Glutamatergic neuron (in vitro differentiated cells): ENCODE measurements at places on chromosomes 6 and 20. TPM values are rescaled to one million over a fixed set of nuclear protein-coding genes. Genes with fewer than 3 reads are reported as not detected.

GRCh38 chr20:10521068-10521831 is 86.1 kb downstream of the SLX4IP start:
- peak overlapping the region; percentile 10 for H3K4me3 ChIP-seq
- no peak for DNase-seq
- no peaks in the 10 kb centered on the region for H3K36me3 ChIP-seq
- H3K27ac ChIP-seq = peak overlapping the region; percentile 71

DNA sequence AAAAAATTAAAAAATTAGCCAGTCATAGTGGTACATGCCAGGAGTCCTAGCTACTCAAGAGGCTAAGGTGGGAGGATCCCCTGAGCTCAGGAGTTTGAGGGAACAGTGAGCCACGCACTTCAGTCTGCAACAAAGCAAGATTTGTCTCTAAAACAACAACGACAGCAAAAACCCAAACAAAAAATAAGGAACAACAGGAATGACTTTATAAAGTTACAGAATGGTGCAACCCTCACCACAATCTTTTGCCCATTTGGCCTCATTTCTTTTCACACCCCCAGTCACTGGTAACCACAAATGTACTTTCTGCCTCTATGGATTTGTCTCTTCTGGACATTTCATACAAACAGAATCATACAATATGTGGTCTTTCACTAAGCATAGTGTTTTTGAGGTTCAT is 16.7 kb upstream of the ZFAND3 start:
- no peak overlapping the region for H3K27ac ChIP-seq
- H3K36me3 ChIP-seq = no peaks in the 10 kb centered on the region
- no peak overlapping the region for H3K4me3 ChIP-seq
- peaks cover 4% of the 10 kb centered on the region for H3K4me1 ChIP-seq
- no peak for DNase-seq

GRCh38 chr6:153210083-153210482 is 79.0 kb upstream of the RGS17 start:
- no peak for DNase-seq
- H3K4me3 ChIP-seq = no peak overlapping the region
- H3K27ac ChIP-seq = no peak overlapping the region
- H3K36me3 ChIP-seq = no peaks in the 10 kb centered on the region
- H3K4me1 ChIP-seq = peaks cover 24% of the 10 kb centered on the region

- H3K27me3 ChIP-seq = no peaks in the 10 kb centered on the region
- H3K4me3 ChIP-seq = no peak overlapping the region
- H3K36me3 ChIP-seq = no peaks in the 10 kb centered on the region
- H3K27ac ChIP-seq = no peak overlapping the region
These were observed 7.3 kb upstream of the COL9A1 start for GRCh38 chr6:70310063-70310694.

GRCh38 chr6:117022774-117023173 is 145.7 kb downstream of the RFX6 start:
- no peak for DNase-seq
- no peaks in the 10 kb centered on the region for H3K27me3 ChIP-seq
- no peak overlapping the region for H3K4me3 ChIP-seq

- DNase-seq = no peak
- no peaks in the 10 kb centered on the region for H3K36me3 ChIP-seq
- H3K27me3 ChIP-seq = peaks cover 12% of the 10 kb centered on the region
- H3K27ac ChIP-seq = no peak overlapping the region
- no peak overlapping the region for H3K4me3 ChIP-seq
These were observed 2.4 kb downstream of the DSP start for GRCh38 chr6:7543789-7544424.

GRCh38 chr6:44915111-44915510 is 413.0 kb upstream of the RUNX2 start:
- H3K27me3 ChIP-seq = no peaks in the 10 kb centered on the region
- H3K36me3 ChIP-seq = no peaks in the 10 kb centered on the region
- DNase-seq = no peak
- no peaks in the 10 kb centered on the region for H3K4me1 ChIP-seq
- H3K27ac ChIP-seq = no peak overlapping the region

DNA sequence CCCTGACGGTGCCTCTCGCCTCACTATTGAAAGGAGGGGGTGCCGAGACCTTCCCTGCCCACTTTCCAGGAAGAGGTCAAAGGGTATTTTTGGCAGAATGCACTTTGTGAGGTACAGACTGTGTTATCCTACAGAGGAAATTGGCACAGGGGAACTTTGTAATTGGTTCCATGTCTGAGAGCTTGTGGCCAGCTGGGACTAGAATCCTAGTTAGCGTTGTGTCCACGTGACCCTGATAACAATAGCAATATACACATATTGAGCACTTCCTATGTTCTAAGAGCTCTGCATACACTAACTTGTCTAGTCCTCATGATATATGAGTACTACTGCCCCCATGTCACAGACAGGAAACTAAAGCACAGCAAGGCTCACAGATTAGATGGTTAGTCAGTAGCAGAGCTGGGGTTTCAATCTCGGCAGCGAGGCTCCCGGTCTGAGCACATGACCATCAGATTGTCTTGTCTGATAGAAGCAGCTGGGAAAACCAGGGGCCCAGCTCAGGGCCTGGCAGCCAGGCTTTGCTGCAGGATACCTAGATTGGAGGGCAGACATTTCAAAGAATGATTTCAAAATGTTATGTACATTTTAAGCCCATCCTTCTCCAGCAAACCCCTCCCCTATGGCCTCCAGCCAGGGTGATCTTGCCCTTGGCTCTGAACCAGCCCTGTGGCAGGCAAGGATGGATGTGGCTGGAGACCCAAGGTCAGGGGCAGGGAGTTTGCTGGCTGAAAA is 1.4 kb downstream of the MAPK13 start:
- peaks cover 24% of the 10 kb centered on the region for H3K4me1 ChIP-seq
- DNase-seq = no peak
- no peaks in the 10 kb centered on the region for H3K27me3 ChIP-seq
- no peaks in the 10 kb centered on the region for H3K36me3 ChIP-seq
- peak overlapping the region; percentile 36 for H3K4me3 ChIP-seq

GRCh38 chr20:52676283-52676995 is 295.7 kb upstream of the TSHZ2 start:
- H3K4me3 ChIP-seq = no peak overlapping the region
- no peak for DNase-seq
- H3K27ac ChIP-seq = no peak overlapping the region
- no peaks in the 10 kb centered on the region for H3K27me3 ChIP-seq

DNA sequence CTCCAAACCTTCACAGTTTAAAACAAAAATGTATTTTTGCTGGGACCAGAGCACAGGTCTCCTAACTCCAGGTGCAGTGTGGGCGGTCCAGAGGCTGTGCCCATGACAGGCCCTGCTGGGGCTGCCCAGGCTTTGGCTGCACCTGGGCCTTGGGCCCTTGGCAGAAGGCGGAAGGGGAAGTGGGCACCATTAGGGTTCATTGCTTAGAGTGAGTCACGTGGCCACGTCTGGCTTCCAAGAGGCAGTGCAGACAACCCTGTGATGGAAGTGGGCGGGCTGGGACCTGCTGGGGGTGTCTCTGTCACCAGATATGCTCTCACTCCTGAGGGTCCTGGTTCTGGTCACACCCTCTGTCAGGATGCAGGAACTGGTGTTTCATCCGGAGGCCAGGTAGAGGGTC is 302.2 kb downstream of the QKI start:
- H3K4me1 ChIP-seq = peaks cover 21% of the 10 kb centered on the region
- H3K27me3 ChIP-seq = peaks cover 11% of the 10 kb centered on the region
- H3K27ac ChIP-seq = peak overlapping the region; percentile 78
- no peak for DNase-seq
- H3K36me3 ChIP-seq = no peaks in the 10 kb centered on the region

DNA sequence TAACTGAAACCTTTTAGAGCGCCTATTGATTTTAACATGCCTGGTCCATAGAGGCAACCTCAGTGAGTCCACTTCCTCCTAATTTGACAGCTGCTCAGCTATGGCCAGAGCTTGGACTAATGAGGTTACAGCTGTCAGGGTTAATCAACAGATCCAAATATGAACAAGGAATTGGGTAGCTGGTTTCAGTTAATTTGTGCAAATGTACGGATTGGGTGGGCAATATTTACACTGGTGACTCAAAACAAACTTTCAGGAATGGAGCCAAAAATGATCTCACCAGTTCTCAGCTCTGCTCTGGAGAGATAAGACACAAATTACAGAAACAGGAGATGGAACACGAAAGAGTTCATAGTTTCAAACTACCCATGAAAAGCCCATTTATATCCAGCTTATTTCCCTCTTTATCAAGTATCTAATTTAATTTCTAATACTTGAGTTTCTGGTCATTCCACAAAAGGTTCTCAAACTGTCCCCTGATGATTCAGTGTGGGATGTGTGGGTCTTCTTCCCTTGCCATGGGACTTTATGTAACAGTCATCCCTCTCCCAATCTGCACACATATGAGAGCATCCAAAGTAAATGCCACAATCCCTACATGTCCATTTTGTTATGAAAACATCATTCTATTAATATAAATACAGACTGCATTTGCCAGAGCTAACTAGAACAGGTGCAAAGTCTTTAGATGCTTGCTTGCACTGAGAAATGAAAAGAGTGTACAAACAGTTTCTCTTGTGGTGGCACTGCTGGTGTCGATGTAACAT is 149.9 kb downstream of the RPS12 start:
- H3K27me3 ChIP-seq = peaks cover 3% of the 10 kb centered on the region
- H3K27ac ChIP-seq = peak overlapping the region; percentile 45
- no peak for DNase-seq
- H3K36me3 ChIP-seq = no peaks in the 10 kb centered on the region
- H3K4me3 ChIP-seq = peak overlapping the region; percentile 36

DNA sequence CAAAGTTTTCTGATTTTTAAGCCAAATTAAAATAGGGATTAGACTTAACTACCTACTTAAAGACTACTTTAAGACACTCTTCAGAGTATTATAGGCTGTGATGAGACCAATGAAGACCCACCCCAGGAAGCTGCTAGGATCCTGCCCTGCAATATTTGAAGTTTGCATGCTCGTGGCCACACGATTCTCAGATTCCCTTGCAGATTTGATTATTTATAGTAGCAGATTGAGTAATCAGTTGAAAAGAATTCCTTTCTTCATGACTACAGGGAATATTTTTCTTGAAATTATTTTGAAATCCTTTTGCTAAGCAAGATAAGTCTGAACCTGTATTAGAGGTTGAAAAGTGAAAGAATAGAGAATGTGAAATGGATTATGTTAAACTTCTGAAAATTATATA is 122.3 kb downstream of the B3GAT2 start:
- DNase-seq = no peak
- H3K27ac ChIP-seq = no peak overlapping the region
- peaks cover 7% of the 10 kb centered on the region for H3K4me1 ChIP-seq
- H3K36me3 ChIP-seq = no peaks in the 10 kb centered on the region
- no peak overlapping the region for H3K4me3 ChIP-seq
- no peaks in the 10 kb centered on the region for H3K27me3 ChIP-seq

DNA sequence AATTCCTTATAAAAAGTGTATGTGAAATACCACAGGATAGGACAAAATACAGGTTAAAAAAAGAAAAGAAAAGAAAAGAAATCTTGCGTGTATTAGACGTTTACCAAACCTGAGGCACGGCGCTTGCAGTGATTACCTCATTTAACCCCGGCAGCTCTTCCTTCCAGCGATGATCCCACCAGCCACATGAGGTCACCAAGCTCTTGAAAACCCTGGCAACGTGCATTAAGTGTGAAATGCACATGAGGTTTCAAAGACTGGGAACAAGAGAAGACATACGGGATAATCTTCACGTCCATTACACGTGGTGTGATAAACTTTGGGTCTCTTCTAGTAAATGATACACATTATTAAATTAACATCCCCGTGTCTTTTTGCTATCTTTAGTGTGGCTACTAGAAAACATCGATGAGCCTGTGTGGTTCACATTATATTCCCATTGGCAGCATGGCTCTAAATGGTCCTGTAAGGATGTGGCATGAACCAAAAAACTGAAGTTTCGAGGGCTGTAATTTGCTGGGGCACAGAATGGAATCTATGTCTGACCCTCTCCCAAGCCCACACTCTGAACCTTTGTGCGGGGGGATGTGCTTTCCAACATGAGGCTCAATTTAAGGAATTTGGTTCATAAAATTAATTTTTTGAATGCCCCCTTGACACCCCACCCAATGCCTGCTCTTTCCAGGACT is 59.2 kb upstream of the THBS2 start:
- no peaks in the 10 kb centered on the region for H3K36me3 ChIP-seq
- H3K27ac ChIP-seq = no peak overlapping the region
- no peak for DNase-seq
- H3K4me1 ChIP-seq = no peaks in the 10 kb centered on the region
- no peaks in the 10 kb centered on the region for H3K27me3 ChIP-seq

DNA sequence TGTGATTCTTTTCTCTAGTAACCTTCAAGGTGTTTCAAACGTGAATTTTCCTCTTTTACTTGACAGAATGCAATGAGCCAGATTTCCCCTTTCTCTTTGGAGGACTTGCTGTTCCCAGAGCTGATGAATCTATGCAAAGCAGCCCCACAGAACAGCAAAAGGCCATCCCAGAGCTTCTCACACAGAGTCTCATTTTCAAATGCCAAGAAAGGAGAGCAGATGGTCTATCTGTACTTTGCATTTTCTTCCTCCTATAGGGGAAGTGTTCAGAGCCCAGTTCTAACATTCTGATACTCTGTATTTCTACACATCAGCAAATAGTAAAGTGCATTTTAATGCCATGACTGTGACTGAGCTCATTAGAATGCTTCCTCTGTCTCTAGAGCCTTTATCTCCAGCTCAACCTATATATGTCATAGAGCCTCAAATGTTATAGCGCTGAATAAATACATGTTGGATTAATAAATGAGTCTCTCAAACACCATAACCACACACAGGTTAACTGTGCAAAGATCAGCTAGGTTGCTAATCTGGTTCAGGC is 81.8 kb upstream of the EYA4 start:
- no peak overlapping the region for H3K4me3 ChIP-seq
- no peaks in the 10 kb centered on the region for H3K27me3 ChIP-seq
- DNase-seq = no peak
- H3K27ac ChIP-seq = no peak overlapping the region
- no peaks in the 10 kb centered on the region for H3K36me3 ChIP-seq

DNA sequence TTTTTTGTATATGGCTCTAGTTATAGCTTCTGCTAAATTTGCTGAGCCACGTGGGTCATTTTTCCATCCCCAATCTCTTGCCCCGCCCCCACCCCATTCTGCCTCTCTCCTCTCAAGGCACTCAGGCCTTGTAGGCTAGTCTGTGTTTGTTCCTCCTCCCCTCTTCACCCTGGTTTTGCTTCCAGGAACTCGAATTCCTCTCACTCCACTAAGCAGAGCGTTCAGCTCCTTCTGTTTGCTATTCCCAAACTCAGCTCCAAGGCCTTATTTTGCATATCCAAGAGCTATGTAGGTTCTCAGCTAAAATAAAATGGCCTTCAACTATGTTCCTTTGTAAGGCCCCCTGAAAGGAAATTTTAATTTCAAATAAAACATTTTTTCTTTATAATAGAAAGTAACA is 1293.7 kb downstream of the EPHA7 start:
- H3K4me1 ChIP-seq = peaks cover 9% of the 10 kb centered on the region
- DNase-seq = no peak
- no peaks in the 10 kb centered on the region for H3K36me3 ChIP-seq
- H3K27ac ChIP-seq = no peak overlapping the region
- H3K4me3 ChIP-seq = no peak overlapping the region

The MCHR2 gene
- total RNA-seq = not detected

The IL20RA gene
- total RNA-seq = not detected

The PTK6 gene
- 0.17 TPM for total RNA-seq

The ATP6V1G2 gene
- total RNA-seq = 95.6 TPM

The HCRTR2 gene
- total RNA-seq = not detected
